ENCODE measurements at places on chromosomes 16 and 17.
A peak's percentile ranks its signal among the peaks of the same experiment; 100 is the strongest.

GRCh38 chr17:70055000-70055399 is 20.0 kb upstream of the KCNJ16 start:
- no peak for DNase-seq

- DNase-seq: no peak
Observed at GRCh38 chr17:48505788-48506187, 25.0 kb downstream of the HOXB1 start.

- no peak for DNase-seq
Observed at GRCh38 chr17:1796800-1797199, 32.9 kb downstream of the SMYD4 start.

GRCh38 chr16:84443166-84443802 is 61.2 kb downstream of the MEAK7 start:
- no peak for DNase-seq

DNA sequence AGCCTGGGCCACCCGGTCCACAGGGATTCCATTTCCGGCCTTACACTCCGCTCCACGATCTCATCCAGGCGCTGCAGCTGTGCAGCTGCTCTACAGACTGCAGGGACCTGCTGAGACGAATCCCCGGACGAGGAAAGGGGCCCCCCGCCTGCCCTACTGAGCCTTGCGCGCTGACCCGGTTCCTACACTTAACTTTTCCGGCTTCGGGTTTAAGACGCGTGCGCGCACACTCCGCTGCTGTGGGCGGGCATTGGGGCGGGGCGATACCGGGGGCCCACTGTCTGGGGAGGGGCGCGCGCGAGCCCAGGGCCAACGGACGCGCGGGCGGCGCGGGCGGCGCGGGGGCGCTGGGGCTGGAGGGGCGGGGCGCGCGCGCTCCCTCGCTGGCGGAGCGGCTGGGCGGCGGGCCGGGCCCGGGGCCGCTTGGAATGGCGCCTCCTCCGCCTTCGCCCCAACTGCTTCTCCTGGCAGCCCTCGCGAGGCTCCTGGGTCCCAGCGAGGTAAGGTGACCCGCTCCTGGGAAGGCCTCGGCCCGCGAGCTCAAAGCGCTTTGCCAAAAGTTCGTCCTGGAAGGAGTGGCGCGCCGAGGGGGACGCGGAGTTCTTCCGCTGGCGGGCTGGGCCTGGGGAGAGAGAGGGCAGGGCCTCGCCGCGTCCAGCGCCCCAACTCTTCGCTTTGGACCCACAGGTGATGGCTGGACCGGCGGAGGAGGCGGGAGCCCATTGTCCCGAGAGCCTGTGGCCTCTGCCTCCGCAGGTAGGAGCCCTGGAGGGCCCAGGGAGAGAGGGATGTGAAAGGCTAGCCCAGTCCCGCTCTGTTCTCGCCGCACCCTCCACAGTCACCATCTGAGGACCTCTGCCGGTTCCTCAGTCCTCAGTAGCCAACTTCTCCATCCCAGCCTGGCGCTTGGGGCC is at the start of gene TP53I13:
TP53I13 (plus strand) TSS at position 371 of the 914 bp plus-strand sequence; CDS start at position 429, 58 bp downstream.
- DNase-seq: peak; percentile 66

DNA sequence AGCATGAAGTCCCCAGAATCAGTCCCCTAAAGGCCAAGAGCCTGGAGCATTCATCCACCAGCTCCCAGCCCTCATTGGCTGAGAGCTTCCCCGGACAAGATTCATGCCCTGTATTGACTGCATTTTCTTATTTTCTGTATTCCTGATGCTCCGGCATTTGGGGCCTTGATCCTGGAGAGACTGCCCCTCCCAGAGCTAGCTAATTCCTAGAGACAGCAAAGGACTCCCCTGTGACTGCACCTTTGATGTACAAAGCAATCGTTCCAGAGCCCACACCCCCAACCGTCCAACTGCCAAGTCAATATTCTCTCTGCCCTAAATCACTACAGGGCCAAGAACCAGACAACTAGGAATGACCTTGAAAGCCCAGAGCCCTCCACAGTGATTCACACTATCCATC is 93.4 kb upstream of the CDH5 start:
- no peak for DNase-seq

- DNase-seq: no peak
Observed at GRCh38 chr16:52069866-52070265, 477.1 kb downstream of the TOX3 start.

DNA sequence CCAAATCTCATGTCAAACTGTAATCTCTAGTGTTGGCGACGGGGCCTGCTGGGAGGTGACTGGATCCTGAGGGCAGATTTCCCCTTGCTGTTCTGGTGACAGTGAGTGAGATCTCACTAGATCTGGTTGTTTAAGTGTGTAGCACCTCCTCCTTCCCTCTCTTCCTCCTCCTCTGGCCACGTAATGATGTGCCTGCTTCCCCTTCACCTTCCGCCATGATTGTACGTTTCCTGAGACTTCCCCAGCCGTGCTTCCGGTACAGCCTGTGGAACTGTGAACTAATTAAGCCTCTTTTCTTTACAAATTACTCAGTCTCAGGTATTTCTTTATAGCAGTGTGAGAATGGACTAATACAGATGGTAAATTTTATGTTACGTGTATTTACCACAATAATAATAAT is 49.2 kb downstream of the METTL16 start:
- no peak for DNase-seq

- DNase-seq: no peak
Observed at GRCh38 chr17:3724378-3725077, 825 bp downstream of the HASPIN start.

- no peak for DNase-seq
Observed at GRCh38 chr17:70558821-70559220, 389.5 kb downstream of the KCNJ2 start.

- DNase-seq: no peak
Observed at GRCh38 chr16:30887927-30888326, 6.0 kb downstream of the BCL7C start.

DNA sequence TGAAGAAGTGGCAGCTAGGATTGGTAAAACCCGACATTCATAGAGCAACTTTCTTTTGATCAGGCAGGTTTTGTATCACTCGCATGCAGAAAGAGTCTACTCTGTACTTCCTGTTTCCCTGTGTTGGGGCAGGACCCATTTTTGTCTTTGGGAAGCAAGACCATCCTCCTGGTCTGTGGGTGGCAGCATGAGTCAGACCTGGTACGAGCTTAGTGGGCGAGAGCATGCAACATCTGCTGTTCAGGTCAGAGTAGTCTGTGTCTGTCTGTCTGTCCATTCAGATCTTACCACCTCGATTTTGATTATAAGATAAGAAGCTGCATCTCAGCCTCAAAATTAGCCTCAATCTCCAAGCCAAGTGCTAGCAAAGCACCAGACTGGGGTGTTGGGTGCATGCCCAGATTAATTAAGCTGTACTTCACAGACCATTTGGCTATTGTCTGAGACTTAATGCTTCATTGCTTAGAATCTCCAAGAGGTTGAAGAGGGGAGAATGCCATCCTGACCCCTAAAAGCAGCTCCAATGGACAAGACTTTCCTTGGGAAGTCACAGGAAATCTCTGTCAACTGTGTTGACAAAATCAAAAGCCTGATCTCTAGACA is 110.9 kb downstream of the XYLT1 start:
- no peak for DNase-seq

- DNase-seq: no peak
Observed at GRCh38 chr17:41211845-41212466, 14.5 kb upstream of the KRTAP9-2 start.

- no peak for DNase-seq
Observed at GRCh38 chr17:79424471-79425185, 186.2 kb downstream of the RBFOX3 start.

GRCh38 chr16:674968-675883 is at the start of gene RHBDL1:
TSS of gene RHBDL1 (plus strand) at chr16:675671. CDS start at chr16:675791, 120 bp downstream.
- no peak for DNase-seq

DNA sequence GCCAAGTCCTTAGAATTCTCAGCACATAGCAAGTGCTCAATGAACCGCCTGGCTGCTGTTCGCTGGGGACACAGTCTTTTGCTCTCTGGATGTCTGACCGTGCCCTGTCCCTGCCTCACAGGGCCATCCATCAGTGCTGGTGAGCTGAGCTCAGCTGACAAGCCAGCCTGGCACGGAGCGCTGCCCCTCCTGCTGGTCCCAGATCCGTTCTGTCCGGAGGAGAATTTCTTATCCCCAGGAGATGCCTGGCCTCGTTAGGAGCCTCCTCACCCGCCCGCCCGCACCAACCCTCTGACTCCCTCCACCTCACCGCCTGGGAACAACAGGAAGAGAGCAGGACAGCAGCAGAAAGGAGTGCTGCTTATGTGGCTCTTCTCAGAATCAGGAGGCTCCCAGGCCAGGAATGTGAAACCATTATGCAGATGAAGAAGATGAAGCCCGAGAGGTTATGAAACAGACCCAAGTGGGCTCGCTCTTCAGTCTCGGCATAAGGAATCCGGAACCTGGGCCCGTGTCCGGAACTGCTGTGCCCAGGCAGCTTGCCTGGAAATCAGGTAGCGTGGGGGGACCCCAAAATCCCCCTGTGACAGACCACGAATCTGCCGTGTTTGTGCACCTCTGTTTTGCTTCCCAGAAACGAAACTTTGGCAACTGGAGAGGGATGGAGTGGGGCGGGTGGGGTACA is 28.8 kb upstream of the RMI2 start:
- DNase-seq: no peak

DNA sequence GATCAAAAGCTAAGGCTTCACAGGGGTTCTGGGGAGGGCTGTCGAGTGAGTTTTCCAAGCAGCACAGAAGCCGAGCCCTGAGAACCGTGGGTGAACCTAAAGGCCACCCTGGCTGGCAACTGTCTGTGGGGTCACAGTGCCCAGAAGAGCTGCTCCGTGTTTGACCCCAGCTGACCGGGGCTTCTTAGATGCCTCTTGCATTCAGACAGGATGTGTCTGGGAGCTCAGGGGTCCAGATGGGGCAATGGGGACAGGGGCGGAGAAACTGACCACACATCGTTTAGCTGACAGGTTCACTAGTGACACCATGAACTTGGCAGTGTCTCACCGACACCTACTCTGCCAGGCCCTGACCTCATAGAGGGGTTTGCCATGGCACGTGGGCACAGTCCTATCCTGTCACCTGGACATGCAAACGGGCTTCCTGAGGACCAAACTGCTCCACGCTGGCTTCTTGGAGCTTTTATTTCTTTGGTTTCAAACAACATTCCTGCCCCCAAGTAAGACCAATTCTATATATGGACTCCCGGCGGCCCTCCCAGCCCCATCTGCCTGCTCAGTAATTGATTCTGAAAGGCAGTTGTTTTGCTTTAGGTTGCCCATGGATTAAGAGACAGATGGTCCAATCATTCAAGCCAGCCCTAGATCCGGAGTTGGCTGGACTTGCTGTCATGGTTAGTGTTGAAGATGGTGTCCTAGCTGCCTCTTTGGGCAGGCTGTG is 22.2 kb downstream of the WSCD1 start:
- no peak for DNase-seq

DNA sequence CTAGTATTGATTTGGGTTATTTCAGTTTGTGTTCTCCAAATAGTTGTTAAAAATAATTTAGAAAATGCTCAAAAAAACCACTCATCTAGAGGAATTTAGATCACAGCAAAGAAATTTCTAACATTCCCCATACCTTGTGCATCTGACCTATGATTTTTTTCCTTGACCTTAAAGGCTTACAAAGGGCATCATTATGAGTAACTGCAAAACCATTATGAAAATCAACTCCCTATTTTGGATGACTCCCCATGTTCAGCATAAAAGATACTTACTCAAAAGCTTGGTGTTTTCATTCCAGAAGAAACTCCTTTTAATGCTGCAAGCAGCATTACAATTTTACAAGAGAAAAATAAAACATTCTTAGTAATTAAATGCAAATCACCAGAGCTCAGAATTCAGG is 83.2 kb downstream of the GRIN2A start:
- DNase-seq: no peak

DNA sequence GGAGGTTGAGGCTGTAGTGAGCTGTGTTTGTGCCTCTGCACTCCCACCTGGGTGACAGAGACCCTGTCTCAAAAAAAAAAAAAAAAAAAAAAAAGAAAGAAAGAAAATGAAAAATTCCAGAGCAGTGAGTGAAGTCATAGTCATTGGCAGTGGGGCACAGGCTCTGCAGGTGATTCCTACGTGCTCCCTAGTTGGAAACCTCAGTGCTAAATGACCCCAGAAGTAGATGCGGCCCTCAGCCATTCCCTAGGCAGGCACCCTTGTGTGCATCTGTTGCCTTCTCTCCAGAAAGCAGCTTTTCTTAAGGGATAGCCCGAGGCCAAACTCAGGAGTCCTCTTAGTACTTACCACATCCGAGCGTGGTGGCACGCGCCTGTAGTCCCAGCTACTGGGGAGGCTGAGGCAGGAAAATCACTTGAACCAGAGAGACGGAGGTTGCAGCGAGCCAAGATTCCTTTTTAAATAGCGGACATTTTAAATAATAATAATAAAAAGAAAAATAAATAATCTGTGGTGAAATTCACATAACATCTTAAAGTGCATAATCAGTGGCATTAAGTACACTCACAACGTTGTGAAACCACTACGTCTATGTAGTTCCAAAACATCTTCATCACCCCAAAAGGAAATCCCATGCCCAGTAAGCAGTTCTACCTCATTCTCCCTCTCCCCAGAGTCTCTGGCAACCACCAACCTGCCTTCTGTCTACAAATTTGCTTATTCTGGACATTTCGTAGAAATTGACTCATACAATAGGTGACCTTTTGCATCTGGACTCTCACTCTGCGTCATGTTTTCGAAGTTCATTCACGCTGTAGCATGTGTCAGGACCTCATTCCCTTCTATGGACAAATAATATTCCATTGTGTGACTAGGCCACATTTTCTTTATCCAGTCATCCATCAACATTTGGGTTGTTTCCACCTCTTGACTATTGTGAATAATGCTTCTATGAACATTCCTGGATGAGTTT is 12.5 kb upstream of the SPHK1 start:
- no peak for DNase-seq

- no peak for DNase-seq
Observed at GRCh38 chr16:88993166-88993761, 16.3 kb upstream of the CBFA2T3 start.

DNA sequence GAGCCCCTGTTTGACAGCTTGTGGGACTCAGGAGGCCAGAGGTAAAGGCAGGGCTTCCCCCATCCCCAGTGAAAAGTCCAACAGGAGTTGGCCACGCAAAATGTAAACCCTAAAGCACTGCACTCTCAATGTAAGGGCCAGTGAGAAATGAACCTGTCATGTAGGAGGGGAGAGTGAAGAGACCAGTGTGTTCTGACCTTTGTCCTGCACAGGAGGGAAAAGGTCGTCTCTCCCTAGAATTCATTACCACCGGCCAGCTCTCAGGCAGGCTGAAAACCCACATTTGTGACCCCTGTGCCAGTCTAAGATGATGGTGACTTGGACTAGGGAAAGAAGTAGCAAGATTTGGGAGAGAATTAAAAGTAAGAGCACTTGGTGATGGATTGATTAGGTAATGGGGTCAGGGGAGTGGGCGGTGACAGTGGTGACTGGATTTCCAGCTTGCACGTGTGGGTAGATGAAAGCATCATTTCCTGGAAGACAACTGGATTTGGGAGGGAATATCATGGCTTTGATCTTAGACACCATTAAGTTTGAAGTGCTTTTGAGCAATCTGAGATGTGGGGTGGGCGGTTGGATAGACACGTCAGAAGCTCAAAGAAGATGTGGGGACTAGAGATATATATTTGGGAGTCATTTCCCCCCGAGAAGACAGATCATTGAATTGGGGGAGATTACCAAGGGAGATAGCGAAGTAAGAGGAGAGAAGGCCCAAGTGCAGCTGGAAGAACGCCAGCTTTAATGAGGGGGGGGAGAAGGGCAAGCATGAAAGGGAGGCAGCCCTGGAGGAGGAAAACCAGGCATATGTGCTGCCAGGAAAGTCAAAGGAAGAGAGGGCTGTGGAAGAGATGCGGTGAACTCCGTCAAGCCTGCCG is 119.5 kb downstream of the NTN1 start:
- DNase-seq: no peak
